ENCODE measurements at places on chromosomes 5 and 9. TPM values are rescaled to one million over a fixed set of nuclear protein-coding genes. Genes with fewer than 3 reads are reported as not detected.

Gene RASGRF2
- total RNA-seq: 10.0 TPM

Gene ANKRD31
- 0.26 TPM for total RNA-seq

Gene DBH
- not detected for total RNA-seq

Gene ST8SIA4
- total RNA-seq: 35.8 TPM

Gene ANKRD33B
- 5.5 TPM for total RNA-seq

Gene FAM163B
- not detected for total RNA-seq

Gene GBGT1
- 4.1 TPM for total RNA-seq

Gene CRB2
- not detected for total RNA-seq

DNA sequence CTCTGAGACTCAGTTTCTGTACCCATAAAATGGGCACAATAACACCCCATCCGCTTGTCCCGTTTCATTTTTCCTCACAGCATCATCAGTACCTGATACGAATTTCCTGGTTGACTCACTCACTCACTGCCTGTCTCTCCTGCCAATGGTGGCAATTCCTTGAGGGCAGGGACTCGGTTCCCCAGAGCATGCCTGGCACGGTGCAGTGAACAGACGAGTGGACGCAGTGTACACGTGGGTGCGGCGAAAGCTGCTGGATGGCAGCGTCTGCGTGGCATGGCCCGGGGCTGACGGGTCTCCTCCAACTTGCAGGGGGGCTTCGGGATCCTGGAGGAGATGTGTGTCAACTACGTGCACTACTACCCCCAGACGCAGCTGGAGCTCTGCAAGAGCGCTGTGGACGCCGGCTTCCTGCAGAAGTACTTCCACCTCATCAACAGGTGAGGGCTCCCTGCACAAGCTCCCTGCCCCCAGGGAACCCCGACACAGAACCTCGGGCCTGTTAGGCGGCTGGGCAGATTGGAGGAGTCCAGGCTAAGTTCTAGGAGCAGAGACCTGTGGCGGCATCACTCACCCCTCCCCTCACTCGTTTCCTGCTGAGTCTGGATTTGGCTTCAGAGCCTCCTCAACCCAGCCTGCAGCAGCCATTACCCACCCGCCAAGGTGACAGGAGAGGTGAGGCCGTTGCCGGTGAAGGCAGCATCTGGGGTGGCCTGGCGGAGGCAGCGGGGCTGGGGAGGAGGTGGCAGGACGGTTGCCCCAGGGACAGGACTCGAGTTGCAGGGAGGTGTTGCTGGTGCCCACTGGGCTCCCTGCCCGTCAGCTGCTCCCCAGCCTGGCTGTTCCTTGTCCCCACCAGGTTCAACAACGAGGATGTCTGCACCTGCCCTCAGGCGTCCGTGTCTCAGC is 20.3 kb downstream of the DBH start:
- DNase-seq: peak; percentile 59

GRCh38 chr5:108093186-108093585 is 288.7 kb downstream of the FBXL17 start:
- DNase-seq: no peak

DNA sequence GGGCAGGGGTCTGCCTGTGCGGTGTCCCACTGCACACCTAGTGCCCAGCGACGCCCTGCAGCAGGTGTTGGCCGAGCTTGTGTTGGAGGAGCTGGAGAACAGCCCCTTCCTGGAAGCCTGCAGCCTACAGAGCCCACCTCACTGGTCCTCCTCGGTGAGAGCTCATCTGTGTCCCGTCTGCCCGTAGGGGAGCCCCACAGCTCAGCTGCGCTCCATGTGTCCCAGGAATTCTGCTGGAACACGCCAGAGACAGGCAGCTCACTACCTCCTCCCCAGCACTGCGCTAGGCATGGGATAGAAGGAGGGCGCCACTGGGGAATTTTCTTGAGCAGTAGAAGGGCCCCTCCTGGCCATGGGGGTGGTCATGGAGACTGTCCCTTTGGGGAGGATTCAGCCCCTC is 44.0 kb downstream of the DUSP1 start:
- no peak for DNase-seq

- DNase-seq: no peak
Measured at GRCh38 chr5:169029037-169029436, 271.9 kb downstream of the SLIT3 start.

- DNase-seq: no peak
Measured at GRCh38 chr5:149002053-149002452, 60.8 kb downstream of the SH3TC2 start.

DNA sequence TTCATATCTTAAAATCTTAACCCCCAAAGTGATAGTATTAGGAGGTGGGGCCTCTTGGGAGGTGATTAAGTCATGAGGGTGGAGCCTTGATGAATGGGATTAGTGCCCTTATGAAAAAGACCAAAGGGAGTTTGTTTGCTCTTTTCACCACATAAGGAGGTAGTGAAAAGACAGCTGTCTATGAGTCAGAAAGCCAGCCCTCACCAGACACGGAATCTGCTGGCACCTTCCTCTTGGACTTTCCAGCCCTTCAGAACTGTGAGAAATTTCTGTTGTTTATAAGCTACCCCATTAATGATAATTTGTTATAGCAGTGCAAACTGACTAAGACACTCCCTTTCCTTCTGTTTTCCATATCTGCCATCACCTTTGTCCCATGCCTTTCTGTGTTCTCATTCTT is 20.8 kb downstream of the IFNB1 start:
- no peak for DNase-seq

DNA sequence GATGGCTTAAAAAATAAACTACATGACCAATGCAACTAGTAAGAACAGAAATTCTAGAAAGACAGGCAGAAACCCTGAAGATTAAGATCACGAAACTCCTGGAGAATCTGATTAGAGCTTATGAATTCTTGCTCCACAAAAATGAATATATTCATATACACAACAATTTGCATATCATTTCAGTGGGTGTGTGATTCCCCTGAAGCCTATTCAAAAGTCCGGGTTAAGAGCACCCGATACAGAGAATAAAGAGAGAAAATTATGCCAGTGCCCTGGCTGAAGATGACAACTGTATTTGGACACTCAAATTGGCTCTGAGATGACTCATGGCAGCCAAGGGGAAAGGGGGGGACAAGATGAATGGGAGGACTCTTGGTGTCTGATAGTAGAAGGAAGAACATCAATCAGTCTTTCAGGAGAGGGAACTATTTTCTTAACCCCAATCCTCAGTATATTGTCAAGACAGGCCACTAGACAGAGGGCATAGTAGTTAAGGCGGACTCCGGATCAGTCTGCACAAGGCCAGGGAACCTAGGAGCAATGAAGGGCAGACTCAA is 6.0 kb downstream of the TMOD1 start:
- no peak for DNase-seq

- DNase-seq: peak; percentile 21
Measured at GRCh38 chr5:92518318-92518904, 1062.6 kb downstream of the NR2F1-AS1 start.

GRCh38 chr5:92554447-92555085 is 1026.5 kb downstream of the NR2F1-AS1 start:
- no peak for DNase-seq

- DNase-seq: peak; percentile 73
Measured at GRCh38 chr9:131799177-131799823, 59.4 kb upstream of the RAPGEF1 start.

- DNase-seq: no peak
Measured at GRCh38 chr5:223791-224190, 5.7 kb downstream of the SDHA start.

DNA sequence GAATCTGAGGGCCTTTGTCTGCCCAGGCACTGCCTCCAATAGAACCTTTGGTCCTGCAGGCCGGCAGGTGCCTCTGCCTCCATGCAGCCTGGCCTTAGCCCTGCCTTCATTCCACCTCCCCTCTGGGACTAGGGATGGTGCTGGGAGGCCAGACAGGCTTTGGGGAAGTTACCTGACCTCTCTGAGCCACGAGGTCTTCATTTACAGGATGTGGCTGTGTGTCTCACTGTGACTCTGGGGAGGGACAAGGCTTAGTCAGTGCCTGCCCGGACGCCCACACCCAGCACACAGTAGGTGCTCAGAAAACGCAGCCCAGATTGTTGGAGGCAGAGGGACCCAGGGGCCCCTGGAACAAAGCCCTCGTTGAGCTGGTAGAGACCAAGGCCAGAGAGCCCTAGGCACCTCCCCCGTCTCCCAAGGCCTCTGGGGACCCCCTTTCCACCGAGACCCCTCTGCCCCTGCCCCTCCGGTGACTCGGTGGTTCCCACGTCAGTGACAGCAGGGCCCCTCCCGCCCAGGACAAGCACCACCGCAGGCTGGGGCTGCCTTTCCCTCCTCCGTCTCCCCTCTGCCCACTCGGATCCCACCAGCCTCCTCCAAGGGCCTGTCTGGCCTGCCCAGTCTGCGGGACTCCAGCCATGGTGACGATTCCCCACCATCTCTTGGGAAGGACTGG is 46.9 kb upstream of the EGFL7 start:
- no peak for DNase-seq

GRCh38 chr5:154251529-154251928 is 61.0 kb downstream of the GALNT10 start:
- DNase-seq: no peak

GRCh38 chr5:1641560-1642166 is 117.9 kb upstream of the LPCAT1 start:
- peak; percentile 90 for DNase-seq

- peak; percentile 89 for DNase-seq
Measured at GRCh38 chr5:35924950-35925722, 13.3 kb downstream of the CAPSL start.

- DNase-seq: no peak
Measured at GRCh38 chr5:83689881-83690280, 30.8 kb downstream of the HAPLN1 start.

DNA sequence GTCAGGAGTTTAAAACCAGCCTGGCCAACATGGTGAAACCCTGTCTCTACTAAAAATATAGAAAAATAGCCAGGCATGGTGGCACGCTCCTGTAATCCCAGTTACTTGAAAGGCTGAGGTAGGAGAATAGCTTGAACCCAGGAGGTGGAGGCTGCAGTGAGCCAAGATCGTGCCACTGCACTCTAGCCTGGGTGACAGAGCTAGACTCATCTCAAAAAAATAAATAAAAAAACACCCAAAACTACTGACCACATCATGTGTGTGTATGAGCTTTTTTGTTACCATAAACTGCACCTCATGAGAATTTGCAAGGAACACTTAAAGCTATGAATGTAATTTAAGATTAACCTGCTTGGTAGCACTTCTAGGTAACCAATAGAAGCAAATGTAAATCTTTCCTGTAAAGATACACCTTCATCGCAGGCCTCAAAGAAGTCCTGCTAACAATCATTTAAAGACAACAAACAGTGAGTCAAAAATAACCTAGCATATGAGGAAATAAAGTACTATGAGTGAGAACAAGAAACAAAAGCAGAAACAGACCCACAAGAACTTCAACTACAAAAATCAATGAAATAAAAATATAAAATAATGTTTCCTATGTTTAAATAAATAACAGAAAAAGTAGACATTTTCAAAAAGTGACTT is 13.0 kb downstream of the SLC38A9 start:
- no peak for DNase-seq

DNA sequence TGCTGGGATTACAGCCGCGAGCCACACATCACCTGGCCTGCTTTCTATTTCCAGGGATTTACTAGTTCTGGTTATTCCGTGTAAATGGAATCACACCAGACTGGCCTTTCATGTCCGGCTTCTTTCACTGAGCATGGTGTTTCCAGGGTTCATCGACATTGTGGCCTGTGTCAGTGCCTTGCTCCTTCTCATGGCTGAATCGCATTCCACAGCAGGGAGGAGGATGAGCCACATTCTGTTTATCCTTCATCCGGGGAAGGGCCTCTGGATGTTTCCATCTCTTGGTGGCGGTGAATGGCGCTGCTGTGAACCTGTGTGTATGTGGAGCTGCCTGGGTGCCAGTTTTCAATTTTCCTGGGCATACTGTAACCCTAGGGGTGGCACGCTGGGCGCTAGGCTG is 58.7 kb upstream of the RNU6ATAC start:
- no peak for DNase-seq

GRCh38 chr9:4305065-4305985 is 5.5 kb upstream of the GLIS3 start:
- no peak for DNase-seq

DNA sequence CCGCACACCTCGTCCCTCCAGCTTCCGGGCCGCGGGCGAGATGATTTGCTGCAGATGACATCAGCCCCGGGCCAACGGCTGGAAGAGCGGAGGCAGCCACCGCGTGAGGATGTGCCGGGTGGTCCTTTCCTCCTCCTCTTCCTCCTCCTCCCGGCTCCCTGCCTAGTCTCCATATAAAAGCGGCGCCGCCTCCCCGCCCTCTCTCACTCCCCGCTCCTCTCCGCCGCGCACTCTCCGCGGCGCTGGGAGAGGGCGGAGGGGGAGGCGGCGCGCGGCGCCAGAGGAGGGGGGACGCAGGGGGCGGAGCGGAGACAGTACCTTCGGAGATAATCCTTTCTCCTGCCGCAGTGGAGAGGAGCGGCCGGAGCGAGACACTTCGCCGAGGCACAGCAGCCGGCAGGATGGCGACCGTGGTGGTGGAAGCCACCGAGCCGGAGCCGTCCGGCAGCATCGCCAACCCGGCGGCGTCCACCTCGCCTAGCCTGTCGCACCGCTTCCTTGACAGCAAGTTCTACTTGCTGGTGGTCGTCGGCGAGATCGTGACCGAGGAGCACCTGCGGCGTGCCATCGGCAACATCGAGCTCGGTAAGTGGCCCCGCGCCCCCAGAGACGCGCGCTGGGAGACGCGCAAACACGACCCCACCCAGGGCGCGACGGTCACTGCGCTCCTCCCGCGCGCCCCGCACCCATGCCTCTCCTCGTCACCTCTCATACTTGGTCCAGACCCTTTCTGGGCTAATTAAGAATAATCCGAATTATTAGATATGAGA is at the start of gene MAP1B:
TSS of gene MAP1B (plus strand) at position 345 of the 770 bp plus-strand sequence. CDS start at position 402, 57 bp downstream.
- DNase-seq: no peak

GRCh38 chr5:95778713-95779436 is 43.7 kb downstream of the GLRX start:
- no peak for DNase-seq

DNA sequence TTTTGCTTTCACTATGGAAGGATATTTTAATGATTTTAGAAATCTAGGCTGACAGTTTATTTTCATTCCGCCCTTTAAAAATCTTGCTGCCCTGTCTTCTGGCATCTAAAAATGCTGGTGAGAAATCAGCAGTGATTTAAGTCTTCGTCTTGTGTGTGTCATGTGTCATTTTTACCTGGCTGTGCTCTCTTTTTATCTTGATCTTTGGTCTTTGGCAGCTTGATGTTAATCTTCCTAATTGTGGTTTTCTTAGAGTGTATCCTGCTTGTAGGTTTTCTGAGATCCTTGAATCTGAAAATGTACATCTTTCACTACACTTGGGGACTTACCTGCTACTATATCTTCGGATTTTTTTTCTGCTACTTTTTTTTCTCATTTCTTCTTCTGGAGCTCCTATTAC is 11.9 kb upstream of the LPCAT1 start:
- no peak for DNase-seq

GRCh38 chr5:141485321-141486055 is 658 bp downstream of the PCDHGC4 start:
- DNase-seq: no peak

- DNase-seq: no peak
Measured at GRCh38 chr5:174384509-174384947, 339.0 kb downstream of the NSG2 start.

All from activated CD8-positive, alpha-beta T cell treated with anti-CD3 and anti-CD28 coated beads, Interleukin-2, amount 10 ng/mL, durations not matched to agents 7 days and 5 days (primary cell).